ENCODE measurements at places on chromosomes 5 and 9.

DNA sequence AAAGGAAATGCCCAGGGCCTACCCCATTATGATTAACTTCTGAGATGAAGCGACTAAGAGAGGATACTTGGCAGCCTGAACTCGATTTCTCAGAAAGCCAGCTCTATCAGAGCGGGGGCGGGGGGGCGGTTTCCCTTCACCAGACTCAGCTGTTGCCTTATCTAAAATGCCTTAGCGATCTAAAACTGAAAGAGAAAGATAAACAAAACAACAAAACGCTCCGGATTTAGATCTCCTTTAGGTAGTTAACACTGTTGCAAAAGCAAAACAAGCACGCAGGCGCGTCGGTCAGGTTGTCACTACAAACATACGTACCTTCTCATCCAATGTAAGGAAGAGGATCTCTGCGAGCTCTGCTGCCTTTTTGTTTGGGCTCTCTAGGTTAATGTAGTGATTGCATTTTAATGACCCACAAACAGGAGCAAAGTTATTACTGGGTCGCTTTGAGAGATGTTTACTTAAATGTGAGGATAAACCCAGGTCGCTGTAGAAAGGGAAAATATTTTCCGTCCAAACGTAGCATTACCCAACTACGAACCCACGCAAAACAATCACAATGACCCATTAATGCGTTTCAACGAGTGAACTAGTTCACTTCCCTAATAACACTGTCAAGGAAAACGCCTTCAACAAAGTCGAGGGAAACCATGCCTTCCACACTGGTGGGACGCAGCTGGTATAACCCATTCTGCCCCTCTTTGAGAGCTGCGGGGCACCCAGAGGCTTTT is 982 bp downstream of the EPB41L4A start:
- peak; percentile 38 for DNase-seq

DNA sequence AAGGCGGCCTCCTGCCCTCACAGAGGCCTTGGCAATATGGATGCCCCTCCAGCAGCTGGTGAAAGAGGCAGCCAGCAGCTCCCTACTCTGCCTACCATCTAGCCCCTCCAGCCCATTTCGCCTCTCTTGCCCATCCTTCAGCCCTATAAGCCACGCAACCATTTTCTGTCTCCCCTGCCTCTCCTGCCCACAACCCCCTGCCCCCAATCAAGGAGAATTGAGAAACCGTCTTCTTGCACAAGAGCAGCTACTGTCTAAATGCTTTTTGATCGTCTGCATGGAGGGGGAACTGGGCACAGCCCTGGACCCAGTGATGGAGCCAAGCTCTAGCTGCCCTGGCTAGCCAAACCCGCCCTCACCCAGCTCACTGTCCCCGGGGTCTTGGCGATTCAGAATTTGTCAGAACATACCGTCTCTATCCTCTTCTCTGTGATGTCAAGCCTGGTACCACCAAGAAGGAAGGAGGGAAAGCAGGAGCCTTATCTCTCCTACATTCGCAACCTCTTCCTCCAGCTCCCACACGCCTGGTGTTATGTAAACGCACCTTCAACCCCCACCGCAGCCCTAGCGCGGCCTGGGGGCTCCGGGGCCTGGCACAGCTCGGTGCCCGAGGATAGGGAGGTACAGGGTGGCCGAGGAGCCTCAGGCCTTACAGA is 1.2 kb downstream of the SPRY4 start:
- no peak for DNase-seq

DNA sequence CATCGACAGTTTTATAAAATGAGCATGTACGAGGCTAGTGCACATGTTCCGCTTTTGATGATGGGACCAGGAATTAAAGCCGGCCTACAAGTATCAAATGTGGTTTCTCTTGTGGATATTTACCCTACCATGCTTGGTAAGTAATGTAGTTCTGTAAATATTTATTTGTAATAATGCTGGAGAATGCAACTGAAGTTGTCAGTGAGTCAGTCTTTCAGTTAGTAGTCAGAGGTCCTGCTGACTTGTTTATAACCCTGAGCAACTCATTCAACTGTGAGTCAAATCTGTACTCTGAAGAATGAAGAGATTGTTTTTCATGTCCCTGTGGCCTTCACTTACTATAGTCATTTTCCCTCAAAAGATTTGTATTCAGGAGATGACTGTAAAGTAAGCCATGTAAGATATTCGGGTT is 28.4 kb upstream of the GPR150 start:
- no peak for DNase-seq

GRCh38 chr5:170168797-170169196 is 63.1 kb downstream of the FOXI1 start:
- DNase-seq = no peak

GRCh38 chr5:6590581-6590980 is 42.3 kb downstream of the NSUN2 start:
- DNase-seq = no peak

DNA sequence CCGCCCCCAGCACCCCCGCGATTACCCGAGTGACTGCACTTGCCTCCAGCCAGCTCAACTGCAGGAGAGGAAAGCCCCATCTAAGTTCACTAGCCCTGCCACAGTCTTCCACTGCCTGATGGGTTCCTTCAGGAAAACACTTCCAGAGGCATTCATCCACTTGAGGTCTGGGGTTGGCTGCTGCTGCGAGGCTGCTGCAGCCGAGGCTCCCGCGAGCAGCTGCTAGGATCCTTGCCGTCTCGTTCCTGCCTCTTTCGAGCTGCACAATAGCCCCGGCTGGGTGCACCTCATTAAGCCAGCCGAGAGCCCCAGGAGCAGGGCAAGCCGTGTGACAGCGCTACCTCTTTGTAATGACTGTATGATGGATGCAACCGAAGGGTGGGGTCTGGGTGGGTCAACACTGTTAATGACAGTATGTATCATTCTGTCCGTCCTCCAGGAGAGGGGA is 24.2 kb upstream of the ELAVL2 start:
- no peak for DNase-seq

DNA sequence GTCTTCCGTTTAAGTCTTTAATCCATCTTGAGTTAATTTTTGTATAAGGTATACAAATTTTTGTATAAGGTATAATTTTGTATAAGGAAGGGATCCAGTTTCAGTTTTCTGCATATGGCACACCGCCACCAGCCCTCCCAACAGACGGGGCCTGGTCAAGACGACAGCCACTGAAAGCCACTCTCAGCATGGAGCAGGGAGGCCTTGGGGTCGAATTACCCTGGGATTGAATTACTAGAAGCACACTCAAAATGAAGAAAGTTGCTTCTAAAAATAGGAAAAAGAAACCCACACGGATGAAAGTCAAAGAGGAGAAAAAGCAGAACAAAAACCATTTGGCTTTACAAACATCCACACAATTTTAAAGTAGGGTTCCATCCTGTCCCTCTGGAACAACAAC is 586.2 kb upstream of the ADAMTS16 start:
- no peak for DNase-seq

DNA sequence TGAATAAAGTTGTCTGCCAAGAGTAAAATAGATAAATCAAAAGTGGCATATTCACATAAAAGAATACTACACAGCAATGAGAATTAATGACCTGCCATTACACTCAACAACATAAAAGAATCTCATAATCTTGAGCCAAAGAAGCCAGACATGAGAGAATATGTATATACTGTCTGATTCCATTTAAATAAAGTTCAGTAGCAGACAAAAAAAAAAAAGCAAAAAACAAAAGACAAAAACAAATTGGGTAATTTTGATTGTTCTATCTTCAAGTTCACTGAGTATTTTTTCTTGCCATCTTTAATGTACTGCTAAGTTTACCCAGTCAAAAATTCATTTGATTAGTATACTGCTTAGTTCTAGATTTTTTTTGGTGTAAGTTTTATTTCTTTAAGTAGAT is 87.9 kb upstream of the TRPC7 start:
- DNase-seq = no peak

DNA sequence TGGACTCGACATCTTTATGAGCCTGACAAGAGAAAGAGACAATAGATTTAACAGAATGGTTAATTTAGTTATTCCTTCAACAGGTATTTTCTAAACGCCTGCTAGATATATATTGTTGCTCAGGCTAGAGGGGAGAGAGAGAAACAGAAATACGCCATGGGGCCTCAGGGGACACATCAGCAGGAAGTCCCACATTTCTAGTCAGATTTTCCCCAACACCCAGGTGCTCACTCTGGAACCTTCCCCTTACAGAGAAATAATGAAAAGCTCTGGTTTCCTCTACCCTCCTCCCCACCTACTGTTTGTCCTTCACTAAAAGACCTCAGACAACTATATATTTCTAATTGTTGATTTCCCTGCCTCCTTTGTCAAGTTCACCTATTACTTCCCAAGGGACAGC is 130.3 kb upstream of the TBC1D2 start:
- DNase-seq = no peak

DNA sequence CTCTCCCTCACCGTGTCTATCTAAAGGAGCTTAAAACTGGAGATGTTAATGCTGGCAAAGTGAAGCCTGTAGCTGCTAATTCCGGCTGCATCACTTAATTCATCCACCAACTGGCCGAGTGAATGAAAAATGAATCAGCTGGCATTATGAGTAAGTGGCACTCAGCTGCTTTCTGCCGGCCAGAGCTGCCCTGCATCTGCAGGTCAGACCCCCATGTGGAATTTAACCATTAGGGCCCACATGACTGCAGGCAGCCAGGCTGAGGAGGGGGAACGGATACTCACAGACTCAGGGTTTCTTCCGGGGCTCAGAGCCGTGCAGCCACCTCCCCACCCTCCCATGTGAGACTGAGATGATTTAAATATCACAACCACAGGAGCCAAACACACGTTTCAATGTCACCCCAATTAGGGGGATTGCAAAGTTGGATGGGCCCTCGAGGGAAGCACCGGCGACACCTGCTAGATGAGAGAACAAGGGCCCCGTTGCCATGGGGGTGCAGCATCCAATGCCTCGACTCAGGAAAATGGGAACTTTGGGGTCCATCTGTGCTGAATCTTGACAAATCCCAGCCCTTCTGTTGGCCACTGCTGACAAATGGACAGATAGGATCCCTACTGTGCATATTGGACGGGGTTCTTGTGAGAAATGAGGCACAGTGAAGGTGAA is 115.6 kb upstream of the ALDH1B1 start:
- DNase-seq = no peak

DNA sequence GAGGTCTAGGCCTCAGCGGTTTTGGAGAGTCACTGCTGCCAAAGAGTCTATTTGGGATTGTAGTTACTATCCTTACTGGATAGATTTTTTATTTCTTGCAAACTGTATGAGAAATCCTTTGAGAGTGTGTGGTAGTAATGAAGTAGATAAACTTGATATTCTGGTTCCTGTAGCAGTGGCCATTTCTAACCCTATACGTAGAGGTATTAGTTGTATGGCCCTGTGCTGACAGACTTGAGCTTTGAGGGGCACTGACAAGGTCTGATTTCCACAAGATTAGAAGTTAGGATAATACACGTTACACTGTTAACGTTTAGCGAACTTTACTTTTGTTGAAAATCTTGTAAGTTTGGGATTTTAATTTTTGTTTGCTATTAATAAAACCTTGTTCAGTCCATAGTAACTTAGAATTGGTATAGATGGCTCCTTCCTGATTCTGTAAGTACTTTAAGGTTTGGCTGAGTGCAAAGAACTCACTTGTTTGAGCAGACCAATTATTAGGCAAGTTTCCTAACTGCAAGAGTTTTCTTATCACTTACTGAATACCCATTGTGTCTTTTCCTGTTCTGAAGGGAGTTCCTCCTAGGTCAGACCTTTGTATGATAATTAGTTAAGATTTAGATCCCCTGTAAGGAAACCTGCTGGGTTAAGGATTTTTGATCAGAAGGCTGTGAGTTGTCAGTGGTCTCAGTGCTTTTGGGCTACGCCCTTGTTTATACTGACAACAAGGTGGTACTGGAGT is 31.4 kb downstream of the GCNT1 start:
- no peak for DNase-seq

GRCh38 chr9:75869236-75869635 is 21.2 kb upstream of the PCSK5 start:
- no peak for DNase-seq

GRCh38 chr9:37378613-37379004 is 43.9 kb upstream of the GRHPR start:
- DNase-seq = no peak

DNA sequence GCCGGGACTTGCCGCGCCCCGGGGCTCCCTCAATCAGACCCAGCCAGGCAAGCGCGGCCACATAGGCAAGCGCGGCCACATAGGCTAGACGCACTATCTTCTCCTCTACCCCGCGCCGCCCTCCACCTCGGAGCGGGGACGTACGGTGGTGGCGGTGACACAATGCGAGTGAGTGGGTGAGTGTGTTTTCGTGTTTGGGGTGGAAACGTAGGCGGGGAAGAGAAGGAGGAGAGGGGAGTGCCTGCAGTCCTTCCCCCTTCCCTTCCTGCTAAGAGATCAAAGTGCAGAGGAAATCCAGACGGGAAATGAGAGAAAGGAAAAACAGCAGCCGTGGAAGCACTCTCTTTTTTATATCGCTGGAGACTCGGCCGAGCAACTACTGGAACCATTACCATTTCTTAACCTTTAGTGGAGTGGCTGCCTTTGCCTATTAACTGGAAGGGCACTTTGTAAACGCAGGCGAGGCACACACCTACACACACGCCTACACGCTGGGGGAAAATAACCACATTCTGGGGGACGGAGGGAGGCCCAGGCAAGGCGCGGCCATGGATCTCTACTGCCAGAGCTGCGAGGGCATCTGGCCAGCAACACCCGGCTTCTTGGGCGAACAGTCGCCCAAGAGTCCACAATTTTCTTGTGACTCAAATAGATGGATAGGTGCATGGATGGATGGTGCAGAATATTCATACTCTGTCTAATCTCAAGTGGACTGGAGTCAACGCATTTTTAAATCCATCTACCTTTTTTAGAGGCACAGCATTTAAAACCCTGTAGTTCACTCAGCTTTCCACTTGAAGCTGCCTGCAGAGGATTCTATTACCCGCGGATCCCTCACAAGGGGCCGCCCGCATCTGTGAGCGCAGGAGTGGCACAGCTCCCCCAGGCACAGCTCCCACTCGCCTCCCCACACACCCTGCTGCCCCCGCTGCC is 2.1 kb downstream of the EDIL3 start:
- no peak for DNase-seq

- no peak for DNase-seq
Observed at GRCh38 chr9:127838375-127839078, 15.9 kb downstream of the ENG start.

DNA sequence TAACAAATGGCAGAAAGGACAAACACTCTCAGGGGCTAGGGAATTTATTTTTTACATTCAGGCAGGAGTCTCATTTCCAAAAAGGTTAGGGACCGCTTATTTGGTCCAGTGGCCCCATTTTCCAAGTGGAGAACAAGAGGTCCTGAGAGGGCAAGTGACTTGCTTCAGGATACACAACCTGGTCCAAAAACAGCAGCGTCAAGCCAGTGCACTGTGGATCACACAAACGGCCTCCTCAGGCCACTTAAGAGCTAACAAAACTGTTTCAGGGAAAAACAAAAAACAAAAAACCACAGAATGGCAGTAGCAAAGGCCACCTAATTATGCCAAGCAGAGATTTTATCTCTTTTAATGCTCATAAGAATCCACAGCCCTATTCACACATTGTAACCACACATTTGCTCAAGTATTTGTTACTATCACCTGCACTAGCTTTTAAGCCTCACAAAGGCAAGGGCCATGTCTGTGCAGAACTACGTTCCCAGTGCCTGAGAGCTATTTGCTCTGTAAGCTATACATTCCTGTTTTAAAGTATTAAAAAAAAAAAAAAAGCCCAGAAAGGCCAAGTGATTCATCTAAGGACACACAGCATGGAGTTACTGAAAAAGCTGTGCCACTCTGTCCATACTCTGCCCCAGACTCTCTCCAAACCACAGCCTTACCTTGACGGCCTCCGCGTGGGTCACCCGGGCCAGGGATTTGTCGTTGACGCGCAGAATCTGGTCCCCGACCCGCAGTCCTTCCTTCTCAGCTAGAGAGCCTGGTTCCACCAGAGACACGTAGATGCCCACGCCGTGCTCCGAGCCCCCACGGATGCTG is 1.5 kb downstream of the WHRN start:
- no peak for DNase-seq
